ENCODE measurements at places on chromosomes 16 and 17. TPM values are rescaled to one million over a fixed set of nuclear protein-coding genes. Genes with fewer than 3 reads are reported as not detected.

The MLKL gene
- 5.6 TPM for total RNA-seq

The CHP2 gene
- not detected for total RNA-seq

The NR1D1 gene
- 10.1 TPM for total RNA-seq

The FOXO3B gene
- total RNA-seq = 7.1 TPM

The GFAP gene
- 0.22 TPM for total RNA-seq

The PITPNM3 gene
- total RNA-seq = 1.3 TPM

DNA sequence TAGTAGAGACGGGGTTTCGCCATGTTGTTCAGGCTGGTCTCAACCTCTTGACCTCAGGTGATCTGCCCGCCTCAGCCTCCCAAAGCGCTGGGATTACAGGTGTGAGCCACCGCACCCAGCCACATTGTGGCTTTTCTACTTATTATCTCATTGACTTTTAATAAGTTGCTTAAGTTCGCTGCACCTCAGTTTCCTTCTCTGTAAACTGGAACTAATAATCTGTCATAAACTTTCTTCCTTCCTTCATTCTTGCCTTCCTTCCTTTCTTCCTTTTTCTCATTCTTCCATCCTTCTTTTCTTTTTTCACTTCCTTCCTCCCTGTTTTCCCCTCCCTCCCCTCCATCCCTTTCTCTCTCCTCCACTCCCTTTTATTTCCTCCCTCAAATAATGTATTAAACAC is 192.2 kb downstream of the MAF start:
- no peaks in the 10 kb centered on the region for H3K36me3 ChIP-seq
- DNase-seq = no peak
- no peaks in the 10 kb centered on the region for H3K27me3 ChIP-seq
- H3K27ac ChIP-seq = no peak overlapping the region
- H3K4me1 ChIP-seq = no peaks in the 10 kb centered on the region
- H3K4me3 ChIP-seq = no peak overlapping the region

DNA sequence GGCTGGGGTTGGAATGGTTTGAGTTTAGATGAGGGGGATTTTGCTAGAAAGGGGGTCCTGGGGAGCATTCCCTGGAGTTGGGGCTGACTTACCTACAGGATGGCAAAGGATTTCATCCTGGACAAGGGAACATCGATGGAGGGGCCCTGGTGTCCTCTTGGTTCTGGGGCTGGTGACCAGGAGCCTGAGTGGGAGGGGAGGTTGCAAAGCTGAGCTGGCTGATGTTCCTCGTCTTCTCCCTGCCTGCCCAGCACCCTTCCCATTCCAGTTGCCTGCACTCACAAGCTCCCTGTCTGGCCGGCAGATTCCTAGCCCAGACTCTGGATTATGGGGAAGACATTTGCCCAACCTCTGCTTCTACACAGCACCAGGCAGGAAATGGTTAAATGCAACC is 37.2 kb downstream of the ITGAE start:
- DNase-seq = peak; percentile 4
- peaks cover 2% of the 10 kb centered on the region for H3K27me3 ChIP-seq
- H3K4me1 ChIP-seq = peaks cover 16% of the 10 kb centered on the region
- no peak overlapping the region for H3K4me3 ChIP-seq
- no peaks in the 10 kb centered on the region for H3K36me3 ChIP-seq

GRCh38 chr17:27544350-27545131 is 86.4 kb upstream of the LGALS9 start:
- no peaks in the 10 kb centered on the region for H3K36me3 ChIP-seq
- H3K4me1 ChIP-seq = peaks cover 57% of the 10 kb centered on the region
- no peak overlapping the region for H3K4me3 ChIP-seq

- no peak overlapping the region for H3K4me3 ChIP-seq
- H3K36me3 ChIP-seq = no peaks in the 10 kb centered on the region
- H3K27me3 ChIP-seq = no peaks in the 10 kb centered on the region
- no peaks in the 10 kb centered on the region for H3K4me1 ChIP-seq
- no peak overlapping the region for H3K27ac ChIP-seq
Observed at GRCh38 chr17:10357768-10358167, 15.0 kb downstream of the MYH13 start.

- H3K27me3 ChIP-seq = no peaks in the 10 kb centered on the region
- H3K4me3 ChIP-seq = no peak overlapping the region
- H3K27ac ChIP-seq = no peak overlapping the region
- H3K4me1 ChIP-seq = no peaks in the 10 kb centered on the region
Observed at GRCh38 chr17:51365090-51365489, 104.7 kb downstream of the UTP18 start.

DNA sequence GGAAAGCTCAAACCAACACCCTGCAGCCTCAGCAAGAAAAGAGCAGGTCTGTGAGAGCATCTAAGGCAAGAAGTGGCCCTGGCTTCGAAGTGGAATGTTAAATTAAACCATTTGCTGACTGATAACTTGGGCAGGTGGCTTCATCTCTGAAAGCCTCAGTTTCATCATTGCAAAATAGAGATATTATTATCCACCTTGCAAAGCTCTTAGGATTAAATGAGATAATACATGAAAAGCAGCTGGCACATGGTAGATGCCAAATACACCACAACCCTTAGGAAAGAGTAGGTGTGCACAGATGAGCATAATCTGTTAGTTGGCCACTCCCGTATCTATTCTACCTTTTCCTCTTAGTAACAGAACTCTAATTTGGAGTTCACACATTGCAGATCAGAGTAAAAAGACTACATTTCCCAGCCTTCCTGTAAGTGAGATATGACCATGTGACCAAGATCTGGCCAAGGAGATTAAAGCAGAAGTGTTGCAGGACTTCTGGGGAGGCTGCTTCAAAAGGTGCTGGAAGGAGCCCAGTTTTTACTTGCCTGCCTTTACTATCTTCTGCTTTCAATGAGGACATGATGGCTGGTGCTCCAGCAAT is 288.7 kb downstream of the SOX9 start:
- H3K4me3 ChIP-seq = no peak overlapping the region
- no peak for DNase-seq
- no peak overlapping the region for H3K27ac ChIP-seq
- H3K27me3 ChIP-seq = no peaks in the 10 kb centered on the region
- no peaks in the 10 kb centered on the region for H3K36me3 ChIP-seq
- H3K4me1 ChIP-seq = peaks cover 47% of the 10 kb centered on the region

GRCh38 chr16:28202147-28202746 is 9.5 kb downstream of the XPO6 start:
- peaks cover 34% of the 10 kb centered on the region for H3K36me3 ChIP-seq
- no peaks in the 10 kb centered on the region for H3K4me1 ChIP-seq
- H3K4me3 ChIP-seq = no peak overlapping the region
- no peaks in the 10 kb centered on the region for H3K27me3 ChIP-seq
- DNase-seq = no peak

GRCh38 chr16:69601250-69601649 is 35.5 kb downstream of the NFAT5 start:
- no peaks in the 10 kb centered on the region for H3K4me1 ChIP-seq
- no peak overlapping the region for H3K4me3 ChIP-seq
- H3K27me3 ChIP-seq = no peaks in the 10 kb centered on the region
- DNase-seq = no peak

- H3K4me1 ChIP-seq = no peaks in the 10 kb centered on the region
- no peak overlapping the region for H3K4me3 ChIP-seq
- no peak overlapping the region for H3K27ac ChIP-seq
- no peaks in the 10 kb centered on the region for H3K36me3 ChIP-seq
- no peak for DNase-seq
Observed at GRCh38 chr16:8175411-8175810, 414.9 kb downstream of the TMEM114 start.

DNA sequence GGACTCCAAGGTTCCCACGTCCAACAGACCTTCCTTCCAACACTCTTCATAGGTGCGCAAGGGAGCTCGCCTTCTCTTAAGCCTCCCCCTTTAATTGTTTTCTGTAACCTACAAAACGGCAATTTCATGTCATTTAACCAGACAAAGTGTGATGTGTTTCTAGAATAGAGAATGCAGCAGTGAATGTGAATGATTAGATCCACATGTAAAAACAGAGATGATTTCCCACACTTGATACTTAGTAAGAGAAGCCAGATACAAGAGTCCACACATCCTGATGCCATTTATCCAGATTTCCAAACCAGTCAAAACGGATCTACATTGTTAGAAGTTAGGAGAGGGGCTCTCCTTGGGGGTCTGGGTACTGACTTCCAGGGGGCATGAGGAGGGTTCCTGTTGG is 89.3 kb downstream of the IRF8 start:
- no peak for DNase-seq
- no peak overlapping the region for H3K4me3 ChIP-seq
- H3K27ac ChIP-seq = no peak overlapping the region
- no peaks in the 10 kb centered on the region for H3K4me1 ChIP-seq
- H3K27me3 ChIP-seq = peaks cover 64% of the 10 kb centered on the region

GRCh38 chr16:3642397-3643094 is 11.9 kb upstream of the DNASE1 start:
- no peaks in the 10 kb centered on the region for H3K36me3 ChIP-seq
- DNase-seq = peak; percentile 36
- no peaks in the 10 kb centered on the region for H3K27me3 ChIP-seq
- H3K27ac ChIP-seq = no peak overlapping the region

DNA sequence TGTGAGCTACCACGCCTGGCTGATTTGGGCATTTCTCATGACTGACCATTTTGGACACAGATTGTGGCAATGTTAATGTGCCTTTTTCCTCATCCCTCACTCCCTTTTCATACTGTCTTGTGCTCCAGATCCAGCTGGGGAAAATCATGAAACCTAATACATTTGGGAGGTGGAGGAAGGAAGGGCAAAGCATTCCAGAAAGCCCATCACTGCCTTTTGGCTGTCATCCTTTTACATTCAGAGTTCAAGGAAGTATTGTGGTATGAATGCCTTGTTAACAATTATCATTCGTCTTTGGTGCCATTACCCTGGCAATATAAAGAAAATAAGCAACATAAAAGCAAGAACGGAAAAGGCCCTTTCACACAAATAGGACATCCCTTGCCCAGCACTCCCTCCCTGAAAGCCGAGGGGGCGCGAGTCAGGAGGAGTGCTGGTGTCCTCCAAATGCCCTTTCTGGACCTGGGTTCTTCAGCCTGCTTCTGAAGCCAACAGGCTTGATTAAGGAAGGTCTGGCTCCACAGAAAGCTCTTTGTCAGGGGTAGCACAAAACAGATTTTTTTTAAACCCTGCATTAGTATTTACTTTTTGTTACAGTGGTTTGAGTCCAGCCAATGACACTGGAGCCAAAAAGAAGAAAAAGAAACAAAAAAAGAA is 20.1 kb downstream of the NMT1 start:
- peaks cover 7% of the 10 kb centered on the region for H3K4me1 ChIP-seq
- no peak overlapping the region for H3K27ac ChIP-seq
- DNase-seq = no peak
- H3K36me3 ChIP-seq = peaks cover 23% of the 10 kb centered on the region
- H3K27me3 ChIP-seq = no peaks in the 10 kb centered on the region

- H3K27ac ChIP-seq = no peak overlapping the region
- peaks cover 7% of the 10 kb centered on the region for H3K36me3 ChIP-seq
- no peak for DNase-seq
- no peak overlapping the region for H3K4me3 ChIP-seq
Observed at GRCh38 chr16:70578035-70578434, 54.4 kb downstream of the SF3B3 start.

DNA sequence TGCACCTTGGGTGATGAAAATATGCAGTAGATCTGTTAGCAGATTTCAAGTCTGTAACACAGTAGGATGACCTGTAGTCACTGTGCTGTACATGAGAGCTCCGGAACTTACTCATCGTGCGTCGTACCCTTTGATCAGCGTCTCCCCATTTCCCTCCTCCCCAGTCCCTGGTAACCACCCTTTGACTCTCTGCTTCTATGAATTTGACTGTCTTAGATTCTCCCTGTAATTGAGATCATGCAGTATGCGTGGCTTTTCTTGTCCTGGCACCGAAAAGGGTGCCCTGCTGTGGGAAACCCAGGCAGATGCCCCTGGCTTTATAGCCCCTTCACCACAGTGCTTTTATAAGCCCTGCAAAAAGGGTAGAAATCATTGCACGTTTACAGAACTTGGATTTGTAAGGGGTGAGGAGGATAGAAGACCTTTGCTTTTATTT is 20.5 kb downstream of the CLEC16A start:
- H3K4me1 ChIP-seq = peaks cover 24% of the 10 kb centered on the region
- no peak overlapping the region for H3K4me3 ChIP-seq
- no peak overlapping the region for H3K27ac ChIP-seq

DNA sequence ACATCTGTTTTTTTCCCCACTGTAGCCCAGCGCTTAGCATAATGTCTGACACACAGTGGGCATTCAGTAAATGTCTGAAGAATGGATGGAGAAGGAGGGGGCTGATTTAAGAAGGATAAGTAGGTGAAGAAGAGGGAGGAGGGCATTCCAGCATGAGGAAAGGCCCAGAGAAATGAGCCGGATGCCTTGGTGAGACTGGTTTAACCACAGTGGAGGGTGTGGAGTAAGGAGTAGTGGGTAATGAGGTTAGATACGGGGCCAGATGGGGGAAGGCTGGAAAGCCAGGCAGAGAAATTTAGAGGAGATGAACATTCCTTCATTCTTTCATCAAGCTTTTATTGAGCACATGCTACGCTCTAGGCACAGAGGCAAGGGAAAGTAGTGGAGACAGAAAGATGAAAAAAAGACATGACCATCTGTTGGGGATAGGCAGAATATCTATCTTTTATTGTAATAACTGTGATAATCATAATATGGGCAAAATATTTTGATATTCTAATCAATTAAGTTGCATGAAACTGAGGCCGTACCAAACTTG is 43.7 kb upstream of the NFAT5 start:
- DNase-seq = peak; percentile 41
- no peaks in the 10 kb centered on the region for H3K4me1 ChIP-seq
- no peak overlapping the region for H3K27ac ChIP-seq
- H3K36me3 ChIP-seq = no peaks in the 10 kb centered on the region
- H3K27me3 ChIP-seq = no peaks in the 10 kb centered on the region

DNA sequence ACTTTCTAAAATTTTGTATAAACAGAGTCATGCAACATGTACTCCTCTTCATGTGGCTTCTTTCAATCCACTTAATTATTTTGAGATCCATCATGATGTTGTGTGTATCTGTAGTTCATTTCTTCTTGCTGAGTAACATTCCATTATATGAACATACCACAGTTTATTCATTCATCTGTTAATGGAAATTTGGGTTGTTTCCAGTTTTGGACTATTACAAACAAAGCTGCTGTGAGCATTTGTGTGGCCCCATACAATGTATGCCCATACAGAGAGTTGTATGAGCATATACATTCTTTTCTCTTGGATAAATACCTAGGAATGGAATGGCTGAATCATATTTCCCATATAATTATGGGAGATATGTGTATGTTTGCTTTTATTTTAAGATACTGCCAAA is 85.6 kb downstream of the CLEC16A start:
- H3K4me3 ChIP-seq = no peak overlapping the region
- peaks cover 6% of the 10 kb centered on the region for H3K4me1 ChIP-seq
- H3K36me3 ChIP-seq = peaks cover 9% of the 10 kb centered on the region
- no peak overlapping the region for H3K27ac ChIP-seq
- DNase-seq = peak; percentile 56

Measured in astrocyte (in vitro differentiated cells and primary cell).